Regular cardiac myocyte (primary cell): ENCODE measurements at places on chromosomes 6 and 20. TPM values are rescaled to one million over a fixed set of nuclear protein-coding genes. Genes with fewer than 3 reads are reported as not detected.

Gene GLP1R
- under 0.01 TPM in 1 of 2 replicates, not detected in the other for total RNA-seq

Gene TNXB
- total RNA-seq: 3.6 and 10.4 TPM in 2 replicates

Gene BAK1
- total RNA-seq: 11.8 and 15.3 TPM in 2 replicates

Gene PAQR8
- 3.5 and 6.2 TPM in 2 replicates for total RNA-seq

Gene GDAP1L1
- total RNA-seq: not detected in 2 replicates

Gene DNMT3B
- 2.0 and 2.1 TPM in 2 replicates for total RNA-seq

Gene C2
- 0.38 and 6.8 TPM in 2 replicates for total RNA-seq

Gene NKAPL
- 2.1 and 3.1 TPM in 2 replicates for total RNA-seq

Gene RNF182
- total RNA-seq: 9.0 and 10.0 TPM in 2 replicates

Gene TRIM31
- not detected in 2 replicates for total RNA-seq

Gene OLIG3
- not detected in 2 replicates for total RNA-seq

Gene CRISP3
- total RNA-seq: not detected in 2 replicates

Gene EZR
- total RNA-seq: 55.8 and 127 TPM in 2 replicates

Gene ID4
- 14.1 and 27.0 TPM in 2 replicates for total RNA-seq

Gene GSTA2
- not detected in 2 replicates for total RNA-seq

Gene MUC21
- not detected in 2 replicates for total RNA-seq

Gene PTCHD4
- total RNA-seq: 0.96 and 7.0 TPM in 2 replicates

Gene TBX18
- total RNA-seq: 37.5 and 49.8 TPM in 2 replicates

Gene WFDC5
- not detected in 2 replicates for total RNA-seq

Gene DST
- total RNA-seq: 211 and 305 TPM in 2 replicates

Gene DEFB115
- not detected in 2 replicates for total RNA-seq

Gene DYNLT2
- total RNA-seq: 0.58 and 2.0 TPM in 2 replicates

Gene TNFRSF21
- 9.4 and 15.8 TPM in 2 replicates for total RNA-seq
